Activated CD4-positive, alpha-beta T cell treated with anti-CD3 and anti-CD28 coated beads, Interleukin-2, amount 50 U/mL, for 4 hours (primary cell): ENCODE measurements at places on chromosomes 3 and 15.

GRCh38 chr3:174342171-174342570 lies 517.0 kb upstream of the NAALADL2 start:
- DNase-seq, result no peak

GRCh38 chr3:134864636-134865035 lies 69.6 kb downstream of the EPHB1 start:
- DNase-seq, result no peak

DNA sequence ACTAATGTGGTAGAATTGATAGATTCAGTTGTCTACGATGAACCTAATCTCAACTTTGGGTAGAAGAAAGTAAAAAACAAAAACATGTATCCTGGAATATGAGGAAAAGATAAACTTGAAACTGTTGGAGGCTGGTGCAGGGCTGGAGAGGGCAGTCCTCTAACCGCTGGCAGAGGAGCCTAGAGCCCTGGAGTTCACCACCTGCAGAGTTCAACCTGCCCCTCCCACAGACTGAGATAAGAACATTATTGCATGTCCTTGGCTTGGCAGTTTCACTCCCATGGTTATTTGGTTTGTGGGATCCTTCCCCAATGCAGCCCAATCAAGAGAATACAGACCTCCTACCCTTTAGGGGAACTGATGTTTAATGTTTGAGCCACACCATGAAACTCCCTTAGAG lies 53.2 kb upstream of the GATM start:
- no peak for DNase-seq

DNA sequence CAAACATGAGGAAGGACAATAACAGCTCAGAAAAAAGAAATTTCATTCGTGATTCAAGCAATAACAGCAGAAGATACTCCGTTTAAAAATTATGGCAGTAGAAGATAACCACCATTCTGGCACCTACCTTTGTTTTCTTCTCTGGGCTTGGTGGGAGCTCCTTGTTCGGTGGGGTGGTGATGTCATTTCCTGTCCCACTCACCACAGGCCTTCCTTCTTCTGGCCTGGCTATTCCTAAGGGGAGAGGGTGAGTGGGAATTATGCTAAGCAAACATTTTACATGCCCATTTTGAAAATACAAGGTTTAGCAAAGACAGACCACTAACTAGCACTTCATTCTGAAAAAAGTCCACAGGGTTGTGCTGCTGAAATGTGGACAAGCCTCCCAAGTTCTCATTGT lies 74.4 kb downstream of the DHX30 start:
- no peak for DNase-seq

- no peak for DNase-seq
Measured at GRCh38 chr15:46278062-46278461, 643.2 kb downstream of the SQOR start.

- DNase-seq, result no peak
Measured at GRCh38 chr3:145798007-145798406, 363.0 kb downstream of the PLOD2 start.

DNA sequence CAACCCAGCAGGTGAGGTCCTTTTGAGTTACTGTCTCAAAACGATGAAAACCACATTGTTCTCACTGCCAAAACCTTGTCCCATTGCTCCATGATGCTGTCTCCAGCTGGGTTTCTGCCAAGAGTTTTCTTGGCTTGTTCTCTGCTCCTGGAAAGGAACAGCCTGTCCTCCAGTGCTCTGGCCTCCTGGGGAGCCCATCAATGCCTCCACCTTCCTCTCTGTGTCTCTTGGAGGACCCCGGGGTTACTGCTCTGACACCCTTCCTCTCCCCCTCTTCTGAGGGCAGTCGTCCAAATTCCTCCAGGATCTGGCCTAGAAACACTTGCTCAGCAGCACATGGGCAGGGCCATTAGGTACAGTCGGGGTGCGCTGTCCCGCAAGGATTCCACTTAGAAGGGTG lies 63.9 kb upstream of the RGMA start:
- DNase-seq, result no peak

DNA sequence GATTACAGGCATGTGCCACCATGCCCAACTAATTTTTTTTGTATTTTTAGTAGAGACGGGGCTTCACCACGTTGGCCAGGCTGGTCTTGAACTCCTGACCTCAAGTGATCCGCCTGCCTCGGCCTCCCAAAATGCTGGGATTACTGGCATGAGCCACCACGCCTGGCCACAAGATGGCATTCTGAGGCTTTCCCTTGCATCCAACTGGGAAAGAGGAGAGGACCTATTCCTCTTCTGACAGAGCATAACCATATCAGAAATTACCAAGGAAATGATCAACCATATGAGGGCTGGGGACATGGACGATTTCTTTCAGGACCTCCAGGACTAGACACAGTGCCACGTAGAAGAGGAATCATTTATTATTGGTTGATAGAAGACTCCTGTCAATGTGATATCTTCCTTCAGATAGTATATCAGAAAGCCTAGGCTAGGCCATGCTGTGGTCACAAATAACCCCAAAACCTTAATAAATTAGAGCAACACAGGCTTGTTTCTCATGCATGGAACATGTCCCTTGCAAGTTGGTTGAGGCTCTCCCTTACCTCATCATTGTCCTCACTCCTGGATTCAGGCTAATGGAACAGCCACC lies 372.3 kb upstream of the IL12A start:
- DNase-seq, result no peak
